ENCODE measurements at places on chromosomes 3 and 15.

DNA sequence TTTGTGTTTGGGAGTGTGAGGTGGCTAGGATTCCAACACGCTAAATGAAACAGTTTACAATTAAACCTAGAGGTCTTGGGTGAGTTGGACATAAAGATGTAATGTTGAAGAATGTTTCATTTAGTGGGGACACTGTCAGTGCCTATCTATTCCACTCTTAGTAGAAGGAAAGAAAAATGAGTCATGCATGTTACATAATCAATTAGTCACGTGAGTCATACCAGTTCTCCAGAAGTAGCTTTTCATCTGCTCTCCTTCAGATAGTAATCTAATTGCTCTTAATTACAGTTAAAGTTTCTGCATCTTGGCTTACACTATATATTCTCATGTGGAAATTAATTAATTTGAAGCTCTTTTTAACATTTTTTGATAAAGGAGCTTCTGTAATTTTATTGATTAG, 115.7 kb upstream of the P2RY1 start:
- DNase-seq, result no peak

DNA sequence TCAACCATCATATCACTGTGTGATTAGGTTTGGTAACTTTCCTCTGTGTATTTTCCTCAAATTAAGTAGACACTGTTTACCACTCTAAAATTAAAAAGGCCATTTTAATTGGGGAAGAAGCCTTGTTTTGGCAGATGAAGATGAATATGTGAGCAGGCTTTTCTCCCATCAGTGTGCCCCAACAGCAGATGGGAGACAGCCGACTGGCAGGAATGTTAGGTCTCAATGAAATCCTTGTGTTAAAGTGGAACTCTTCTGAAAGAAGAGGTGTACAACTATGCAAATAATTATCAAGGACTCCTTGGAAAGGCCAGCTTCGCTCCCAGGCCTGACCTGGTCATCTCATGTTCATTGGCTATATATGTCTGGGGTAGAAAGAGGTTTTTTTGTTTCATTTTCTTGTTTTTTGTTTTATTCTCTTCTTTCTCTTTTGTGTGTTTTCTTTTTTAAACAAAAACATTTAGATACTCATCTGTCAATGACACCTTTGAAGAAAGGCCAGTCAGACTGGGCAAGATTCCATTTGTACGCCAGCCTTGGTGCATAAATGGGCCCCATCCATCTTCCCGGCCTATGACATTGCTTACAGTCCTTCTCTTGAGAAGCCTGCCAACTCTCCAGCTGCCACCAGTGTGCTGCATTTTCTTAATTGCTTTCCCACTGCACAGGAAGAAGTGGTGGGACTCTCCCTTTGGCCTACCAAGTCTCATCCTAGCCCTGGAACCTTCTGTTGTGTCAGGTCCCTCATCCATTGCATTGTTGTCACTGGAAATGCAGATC, 25.8 kb downstream of the LRTM1 start:
- DNase-seq, result no peak

DNA sequence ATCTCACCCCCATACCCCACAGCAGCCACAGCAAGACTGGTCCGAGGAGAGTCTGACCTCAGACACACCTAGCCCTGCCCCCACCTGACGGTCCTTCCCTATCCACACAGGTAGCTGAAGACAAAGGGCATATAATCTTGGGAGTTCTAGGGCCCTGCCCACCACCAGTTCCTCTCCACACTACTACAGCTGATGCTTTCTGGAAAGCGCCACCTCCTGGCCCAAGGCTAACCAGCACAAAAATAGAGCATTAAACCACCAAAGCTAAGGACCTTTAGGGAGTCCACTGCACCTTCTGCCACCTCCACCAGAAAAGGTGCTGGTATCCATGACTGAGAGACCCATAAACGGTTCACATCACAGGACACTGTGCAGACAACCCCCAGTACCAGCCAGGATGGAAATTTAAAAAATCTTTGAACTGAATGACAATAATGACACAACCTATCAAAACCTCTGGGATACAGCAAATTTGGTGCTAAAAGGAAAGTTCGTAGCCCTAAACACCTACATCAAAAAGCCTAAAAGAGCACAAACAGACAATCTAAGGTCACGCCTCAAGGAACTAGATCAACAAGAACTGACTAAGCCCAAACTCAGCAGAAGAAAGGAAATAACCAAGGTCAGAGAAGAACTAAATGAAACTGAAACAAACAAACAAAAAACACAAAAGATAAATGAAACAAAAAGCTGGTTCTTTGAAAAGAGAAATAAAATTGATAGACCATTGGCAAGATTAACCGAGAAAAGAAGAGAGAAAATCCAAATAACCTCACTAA, 122.1 kb upstream of the TPRG1 start:
- no peak for DNase-seq

- DNase-seq, result no peak
Measured at GRCh38 chr3:186985661-186986364, 55.5 kb downstream of the ST6GAL1 start.
